Daoy (cell line): ENCODE measurements at places on chromosomes 6 and 20. TPM values are rescaled to one million over a fixed set of nuclear protein-coding genes. Genes with fewer than 3 reads are reported as not detected.

GRCh38 chr6:89051676-89052075 is 28.9 kb upstream of the PNRC1 start:
- DNase-seq: no peak

DNA sequence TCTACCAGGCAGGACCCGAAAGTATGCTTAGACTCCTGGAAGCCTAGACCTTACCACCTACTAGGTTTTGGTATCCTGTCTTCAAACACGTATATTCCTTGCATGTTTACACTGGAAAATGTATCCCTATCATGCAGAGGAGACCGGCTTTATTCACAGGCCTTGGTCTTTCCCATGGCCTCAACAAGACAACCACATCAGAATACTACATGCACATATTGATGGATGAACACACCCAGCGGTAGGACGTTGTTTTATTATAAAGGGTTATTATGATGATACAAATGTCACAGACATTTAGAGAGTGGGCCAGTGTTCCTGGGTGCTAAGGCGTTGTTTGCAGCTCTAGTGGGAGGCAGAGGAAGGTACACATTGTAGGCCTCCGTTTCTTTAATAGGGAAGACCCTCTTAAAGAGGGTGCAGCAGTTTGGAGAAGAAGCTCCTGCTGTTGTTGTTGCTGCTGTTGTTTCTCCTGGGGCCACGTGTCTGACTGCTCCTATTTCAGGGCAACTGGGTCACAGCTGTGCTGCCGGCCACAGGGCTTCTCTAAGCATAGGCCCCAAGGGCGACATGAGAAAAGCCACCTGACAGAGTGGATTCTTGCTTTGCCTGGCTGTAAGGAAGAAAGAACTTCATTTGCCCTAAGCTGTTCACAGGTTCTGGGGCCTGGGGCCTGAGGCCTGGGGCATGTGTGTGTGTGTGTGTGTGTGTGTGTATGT is 98.3 kb upstream of the SASH1 start:
- no peak for DNase-seq

- DNase-seq: peak; percentile 17
Measured at GRCh38 chr6:54060286-54060685, 51.0 kb upstream of the MLIP start.

DNA sequence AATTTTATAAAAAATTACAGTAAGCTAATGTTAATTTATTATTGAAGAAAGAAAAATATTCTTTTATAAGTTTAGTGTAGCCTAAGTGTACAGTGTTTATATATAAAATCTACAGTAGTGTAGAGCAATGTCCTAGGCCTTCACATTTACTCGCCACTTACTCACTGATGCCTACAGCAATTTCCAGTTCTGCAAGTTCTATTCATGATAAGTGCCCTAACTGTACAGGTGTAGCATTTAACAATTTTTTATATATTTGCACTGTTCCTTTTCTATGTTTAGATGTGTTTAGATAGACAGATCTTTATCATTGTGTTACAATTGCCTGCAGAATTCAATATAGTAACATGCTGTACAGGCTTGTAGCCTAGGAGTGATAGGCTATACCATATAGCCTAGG is 80.1 kb upstream of the HDAC2 start:
- DNase-seq: no peak

DNA sequence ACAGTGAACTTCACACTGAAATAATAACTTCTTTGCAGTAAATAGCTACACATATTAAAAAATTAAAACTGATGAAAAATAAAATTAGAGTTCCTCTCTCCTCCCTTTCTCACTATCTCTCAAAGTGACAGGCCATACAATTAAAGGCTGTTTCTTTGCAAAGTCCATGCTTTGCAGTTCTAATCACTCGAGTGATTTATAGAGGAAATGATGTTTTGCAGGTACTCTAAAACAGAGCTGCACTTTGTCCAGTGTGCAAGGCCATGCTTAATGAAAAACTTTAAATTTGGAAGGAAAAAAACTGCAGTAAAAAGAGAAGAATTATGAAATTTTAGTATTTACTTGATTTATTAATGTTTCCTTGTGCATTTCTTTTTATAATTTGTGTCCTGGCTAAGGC is 112.5 kb downstream of the GMDS start:
- DNase-seq: no peak

TAF11 gene
- total RNA-seq: 72.7 and 94.0 TPM in 2 replicates

GRCh38 chr6:105628156-105628860 is 225.4 kb upstream of the PREP start:
- DNase-seq: no peak

- DNase-seq: peak; percentile 79
Measured at GRCh38 chr20:50366270-50367103, 143.7 kb upstream of the PTPN1 start.

RBBP8NL gene
- total RNA-seq: not detected in 2 replicates

GRCh38 chr6:135334169-135334568 is 153.1 kb downstream of the MYB start:
- DNase-seq: peak; percentile 19

TMEM244 gene
- 2.7 TPM in 1 of 2 replicates, not detected in the other for total RNA-seq

SMLR1 gene
- not detected in 2 replicates for total RNA-seq

DNA sequence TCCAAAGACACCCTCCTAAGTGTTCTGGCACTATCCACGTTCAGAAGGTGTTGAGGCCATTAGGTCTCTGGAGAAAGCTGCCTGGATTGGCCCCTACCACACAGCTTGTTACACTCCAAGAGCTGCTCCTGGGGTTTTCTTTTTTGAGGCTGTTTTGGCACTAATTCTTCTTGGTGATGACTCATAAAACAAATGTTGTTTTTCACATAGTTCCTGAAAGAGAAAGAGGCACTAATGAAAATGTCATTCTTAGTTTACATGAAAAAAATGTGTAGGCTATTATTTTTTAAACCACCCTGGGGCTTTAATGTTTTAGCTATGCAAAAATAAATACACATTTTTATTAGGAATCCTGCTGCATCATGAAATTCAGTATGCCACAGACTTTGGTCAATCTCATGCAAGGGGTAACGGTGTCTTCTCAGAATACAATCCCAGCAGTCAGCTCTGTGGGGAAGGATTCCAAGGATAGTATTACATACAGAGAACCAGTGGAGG is 38.1 kb downstream of the TBPL1 start:
- peak; percentile 64 for DNase-seq
